ENCODE measurements at places on chromosomes 1 and 21.

DNA sequence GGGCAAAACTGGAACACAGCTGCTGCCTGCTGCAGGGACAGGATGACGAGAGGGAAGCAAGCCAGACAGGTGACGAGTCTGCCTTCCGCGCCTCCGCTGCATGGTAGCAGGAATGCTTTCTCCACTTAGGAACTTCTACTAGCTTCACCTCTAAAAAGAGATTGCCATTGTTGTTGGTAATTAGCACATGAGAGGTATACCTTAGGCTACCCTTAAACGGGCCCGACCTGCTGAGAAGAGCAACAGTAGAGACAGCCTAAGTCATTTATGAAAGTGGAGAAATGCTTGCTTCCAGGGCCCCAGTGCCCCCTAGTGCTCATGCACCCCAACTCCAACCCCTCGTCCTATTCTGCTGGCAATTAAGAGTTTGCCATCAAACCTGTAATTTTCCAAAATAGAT lies 96.9 kb upstream of the AKT3 start:
- DNase-seq = peak; percentile 11

GRCh38 chr1:62962014-62962812 lies 178.3 kb downstream of the ATG4C start:
- DNase-seq = no peak

DNA sequence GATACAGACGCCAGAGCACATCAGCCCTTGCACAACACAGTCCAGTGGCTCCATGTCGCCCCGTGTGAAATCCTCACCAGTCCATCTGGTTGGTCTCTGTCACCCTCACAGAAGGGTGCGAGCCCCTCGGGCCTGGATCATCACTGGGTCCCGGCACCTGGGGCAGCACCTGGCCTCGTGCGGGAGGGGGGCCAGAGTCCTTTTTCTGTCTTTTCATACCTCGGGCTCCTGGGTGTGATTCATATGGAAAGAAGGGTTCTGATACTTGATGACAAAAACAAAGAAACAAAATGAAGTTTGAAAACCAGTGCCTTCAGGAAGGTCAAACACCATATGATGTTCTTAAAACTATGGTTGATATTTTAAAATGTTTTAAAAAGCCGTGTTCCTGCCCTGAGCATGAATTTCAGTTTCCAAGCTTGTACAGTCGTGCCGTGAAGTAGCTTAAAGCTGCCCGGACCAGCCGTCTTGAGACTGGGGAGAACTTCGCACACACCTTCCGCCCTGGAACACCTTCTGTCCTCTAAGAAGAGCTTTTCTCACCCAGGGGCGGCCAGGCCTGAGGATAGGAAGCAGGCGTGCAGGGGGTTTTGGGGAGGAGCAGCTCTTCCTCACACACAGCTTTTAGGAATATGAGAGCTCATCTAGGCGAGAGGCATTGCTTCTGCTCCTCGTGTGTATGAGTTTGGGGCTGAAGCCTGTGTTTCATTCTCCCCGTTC lies 35.2 kb downstream of the SLC37A1 start:
- no peak for DNase-seq

DNA sequence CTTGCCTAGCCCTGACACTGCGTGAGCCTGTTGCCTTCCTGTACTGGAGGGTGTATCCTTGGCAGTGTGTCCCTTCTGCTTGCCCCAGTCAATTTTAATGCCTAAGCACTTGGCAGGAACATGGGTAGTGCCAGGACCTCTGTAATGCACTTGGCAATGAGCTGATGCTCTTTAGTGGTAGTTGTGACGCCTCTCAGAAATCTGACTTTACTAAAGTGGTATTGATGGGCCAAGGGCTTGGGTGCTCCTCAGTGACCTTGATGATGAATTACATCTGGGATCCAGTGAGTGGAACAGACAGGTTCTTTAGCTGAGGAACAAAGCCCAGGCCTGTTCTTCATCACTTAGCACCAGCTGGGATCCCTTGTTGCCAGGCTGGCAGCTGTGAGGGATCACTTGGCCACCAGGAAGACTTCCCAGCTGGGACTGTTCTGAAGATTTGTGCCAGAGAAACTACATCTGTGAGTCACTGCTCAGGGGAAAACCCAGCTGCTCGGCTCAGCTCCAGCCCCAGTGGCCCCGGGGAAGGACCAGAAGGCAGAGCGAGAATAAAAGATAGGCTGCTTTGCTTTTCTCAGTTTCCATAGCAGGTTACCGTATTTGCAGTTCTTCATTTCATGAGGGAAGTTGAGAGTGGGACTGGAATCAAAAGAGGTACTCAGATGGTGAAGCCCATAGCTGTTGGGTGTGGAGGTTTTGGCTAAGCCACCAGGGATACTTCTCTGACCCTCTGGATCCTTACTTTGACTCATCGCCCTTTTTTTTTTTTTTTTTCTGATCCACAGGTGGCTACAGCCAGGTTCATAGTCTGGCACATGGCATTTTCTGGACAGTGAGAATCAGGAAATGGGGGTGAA lies 28.5 kb upstream of the KCNA2 start:
- DNase-seq = peak; percentile 88

DNA sequence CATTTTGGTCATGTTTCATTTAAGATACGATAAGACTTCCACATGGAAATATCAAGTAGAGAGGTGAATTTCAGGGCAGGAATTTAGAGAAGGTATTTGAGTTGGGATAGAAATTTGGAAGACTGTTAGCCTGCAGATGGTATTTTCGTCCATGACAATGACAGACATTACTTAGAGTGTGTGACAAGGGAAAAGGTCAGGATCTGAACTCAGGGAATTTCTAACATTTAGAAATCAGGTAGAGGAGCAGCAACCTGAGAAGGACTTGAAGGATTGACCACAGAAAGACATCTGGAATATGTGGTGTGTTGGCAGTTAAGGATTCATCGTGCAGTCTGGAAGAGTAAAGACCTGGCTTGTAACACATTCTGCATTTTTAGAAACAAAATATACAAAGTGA lies 57.9 kb downstream of the RABGAP1L start:
- peak; percentile 24 for DNase-seq

DNA sequence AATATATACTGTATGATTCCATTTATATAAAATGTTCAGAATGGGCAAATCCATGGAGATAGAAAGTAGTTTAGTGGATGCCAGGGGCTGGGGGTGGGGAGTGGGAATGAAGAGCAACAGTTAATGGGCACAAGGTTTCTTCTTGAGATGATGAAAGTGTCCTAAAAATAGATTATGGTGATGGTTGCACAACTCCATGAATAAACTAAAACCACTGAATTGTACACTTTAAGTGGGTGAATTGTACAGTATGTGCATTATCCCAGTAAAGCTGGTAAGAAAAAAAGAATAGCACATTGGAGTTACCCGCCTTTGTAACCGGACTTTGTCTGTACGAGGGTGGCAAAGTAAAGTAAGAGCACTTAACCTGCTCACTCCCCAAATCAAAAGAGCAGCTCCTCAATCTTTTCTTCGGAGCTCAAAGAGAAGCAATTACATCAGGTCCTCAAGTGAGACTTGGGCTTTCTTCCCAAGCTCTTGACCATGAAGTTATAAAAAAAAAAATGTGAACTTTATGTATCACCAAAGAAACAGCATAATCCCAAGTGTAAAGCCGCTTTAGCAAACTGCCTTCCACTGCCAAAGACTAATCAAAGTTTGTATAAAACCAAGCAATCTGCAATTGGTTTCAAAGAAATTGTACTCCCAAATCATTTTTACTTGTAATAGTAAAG lies 32.1 kb downstream of the ALDH9A1 start:
- no peak for DNase-seq

- no peak for DNase-seq
These were observed 15.1 kb downstream of the ATP1A1 start for GRCh38 chr1:116388122-116388521.

DNA sequence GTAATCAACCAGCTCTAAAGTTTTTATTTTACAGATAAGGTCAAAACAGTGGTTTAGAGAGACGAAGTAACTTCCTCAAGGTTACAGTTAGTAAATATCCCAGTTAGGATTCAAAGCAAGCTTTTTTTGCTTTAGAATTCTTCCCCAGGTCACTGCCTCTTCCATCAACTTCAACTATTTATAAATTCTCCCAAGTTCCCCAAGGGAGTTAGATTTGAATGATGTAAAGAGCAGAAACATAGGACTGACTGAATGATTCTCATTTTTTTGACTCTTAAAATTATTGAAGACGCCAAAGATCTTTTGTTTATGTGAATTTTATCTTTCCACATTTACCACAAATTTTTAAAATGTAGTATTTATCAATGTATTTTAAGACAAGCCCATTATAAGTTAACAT lies 4.1 kb downstream of the POGZ start:
- DNase-seq = peak; percentile 18

DNA sequence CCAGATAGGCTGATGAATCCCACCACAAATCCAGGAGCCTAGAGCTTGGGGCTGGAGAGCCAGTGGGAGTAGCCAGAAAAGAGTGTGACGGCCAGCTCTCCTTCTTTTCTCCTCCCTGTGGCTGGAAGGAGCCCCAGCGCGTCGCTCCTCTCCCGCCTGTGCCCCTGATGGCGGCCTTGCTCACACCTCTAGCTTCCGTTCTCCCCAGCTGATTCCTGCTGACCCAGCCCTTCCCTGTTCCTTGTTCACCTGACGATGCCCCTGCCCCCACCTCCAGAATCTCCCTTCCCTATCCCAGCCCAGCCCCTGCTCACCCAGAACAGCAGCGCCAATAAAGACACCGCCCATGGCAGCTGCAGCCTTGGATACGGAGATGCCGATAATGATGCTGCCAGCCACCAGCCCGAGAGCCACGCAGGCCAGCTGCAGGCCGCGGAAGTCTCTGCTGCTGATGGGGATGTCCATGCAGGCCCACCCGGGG lies 656 bp downstream of the KNCN start:
- DNase-seq = peak; percentile 64

GRCh38 chr21:24705201-24705600 lies 902.1 kb downstream of the MRPL39 start:
- DNase-seq = no peak

DNA sequence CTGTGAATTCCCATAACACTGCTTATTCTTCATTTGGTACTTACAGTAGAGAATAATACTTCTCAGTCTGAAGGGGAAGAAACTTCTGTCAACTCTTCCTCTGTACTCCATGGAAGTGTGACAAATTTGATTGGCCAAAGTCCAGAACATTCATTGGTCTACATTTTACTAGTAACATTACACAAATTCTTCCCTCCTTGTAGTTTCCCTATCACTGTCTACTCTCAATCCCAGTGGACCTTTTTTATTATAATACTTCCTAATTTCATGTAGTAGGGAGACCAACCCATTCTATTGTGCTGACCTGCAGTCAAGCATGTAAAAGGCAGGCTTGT lies 74.7 kb downstream of the ALG6 start:
- peak; percentile 32 for DNase-seq

DNA sequence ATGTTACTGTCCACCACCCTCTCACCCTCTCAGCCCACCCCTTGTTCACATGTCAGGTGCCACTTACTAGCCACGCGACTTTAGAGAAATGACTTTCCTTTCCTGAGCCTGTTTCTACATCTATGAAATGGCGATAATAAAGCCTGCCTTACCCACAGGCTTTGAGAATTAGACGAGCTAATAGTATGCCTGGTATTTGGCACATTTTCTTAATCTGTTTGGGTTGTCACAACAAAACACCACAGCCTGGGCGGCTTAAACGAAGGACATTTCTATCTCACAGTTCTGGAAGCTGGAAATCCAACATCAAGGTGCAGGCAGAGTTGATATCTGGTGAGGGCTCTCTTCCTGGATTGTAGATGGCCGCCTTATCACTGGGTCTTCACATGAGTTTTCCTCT lies 273.9 kb upstream of the FMN2 start:
- no peak for DNase-seq

- peak; percentile 12 for DNase-seq
These were observed 39.6 kb downstream of the NUF2 start for GRCh38 chr1:163361123-163361934.

- DNase-seq = peak; percentile 73
These were observed 5.3 kb upstream of the SLC6A9 start for GRCh38 chr1:44036409-44037139.

- no peak for DNase-seq
These were observed 456.5 kb downstream of the KIF26B start for GRCh38 chr1:245611251-245611650.

GRCh38 chr1:153527023-153527682 lies 8.6 kb downstream of the S100A6 start:
- DNase-seq = no peak

- no peak for DNase-seq
These were observed 22.2 kb upstream of the C1orf174 start for GRCh38 chr1:3922201-3922725.

DNA sequence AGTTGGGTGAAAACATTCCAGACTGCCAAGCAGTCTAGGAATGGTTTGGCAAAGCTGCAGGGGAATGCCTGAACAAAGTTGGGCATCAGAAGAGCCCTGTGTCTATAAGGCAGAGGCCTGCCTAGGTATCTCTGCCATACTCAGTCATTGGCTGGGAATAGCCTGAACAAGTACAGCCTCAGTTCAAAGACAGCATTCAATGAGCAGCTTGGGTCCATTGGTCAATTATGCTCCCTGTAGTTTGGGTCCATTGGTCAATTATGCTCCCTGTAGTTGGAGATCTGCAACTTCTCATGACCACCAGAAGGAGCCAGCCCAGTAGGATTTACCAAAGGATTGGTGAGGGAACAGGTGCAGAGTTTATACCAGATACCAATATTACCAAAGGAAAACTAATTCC lies 31.6 kb downstream of the FMO3 start:
- DNase-seq = no peak

GRCh38 chr1:169047074-169047473 lies 59.4 kb upstream of the ATP1B1 start:
- DNase-seq = no peak

DNA sequence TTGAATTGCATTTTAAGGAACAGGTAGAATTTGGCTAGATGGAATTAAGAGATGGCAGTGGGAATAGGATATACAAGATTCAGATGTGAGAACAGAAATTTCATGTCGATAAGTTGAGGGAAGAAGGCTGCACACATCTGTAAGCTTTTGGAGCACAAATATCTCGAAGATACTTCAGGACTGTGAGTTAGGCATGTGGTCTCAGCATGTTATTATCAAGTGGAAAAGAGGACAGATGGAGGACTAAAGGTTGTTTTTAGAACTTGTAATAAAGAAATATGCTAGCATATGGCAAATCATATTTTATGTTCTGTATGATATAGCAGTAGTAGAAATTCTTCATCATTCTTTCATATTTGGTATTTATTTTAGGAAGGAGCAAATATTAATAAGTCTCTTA lies 61.5 kb downstream of the KIF1B start:
- DNase-seq = no peak

- no peak for DNase-seq
These were observed 2.3 kb downstream of the COX20 start for GRCh38 chr1:244837597-244838258.

GRCh38 chr1:113951719-113952118 lies 22.6 kb downstream of the HIPK1 start:
- DNase-seq = no peak

GRCh38 chr1:39925721-39926342 lies 24.1 kb upstream of the MYCL start:
- no peak for DNase-seq

DNA sequence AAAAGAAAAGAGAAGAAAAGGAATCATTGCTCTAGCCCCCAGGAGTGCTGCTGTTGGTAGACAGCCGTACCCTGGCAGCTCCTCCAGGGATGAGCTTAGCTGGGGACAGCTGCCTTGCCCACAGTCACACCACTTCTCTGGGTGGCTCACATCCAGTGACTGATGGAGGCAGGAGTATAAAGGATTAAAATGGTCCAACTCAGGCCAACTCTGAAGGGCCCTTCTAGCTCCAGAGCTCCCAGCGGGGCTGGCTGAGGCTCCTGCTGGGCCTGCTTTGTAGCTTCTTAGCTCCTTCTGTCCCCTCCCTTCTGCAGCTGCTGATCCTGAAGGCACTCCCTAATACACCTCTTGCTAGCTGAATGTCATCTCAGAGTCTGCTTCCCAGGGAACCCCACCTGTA lies 4.4 kb downstream of the CITED4 start:
- peak; percentile 75 for DNase-seq
